ENCODE measurements at places on chromosomes 2 and 18. TPM values are rescaled to one million over a fixed set of nuclear protein-coding genes. Genes with fewer than 3 reads are reported as not detected.

Gene AGAP1
- total RNA-seq: 16.2 TPM

DNA sequence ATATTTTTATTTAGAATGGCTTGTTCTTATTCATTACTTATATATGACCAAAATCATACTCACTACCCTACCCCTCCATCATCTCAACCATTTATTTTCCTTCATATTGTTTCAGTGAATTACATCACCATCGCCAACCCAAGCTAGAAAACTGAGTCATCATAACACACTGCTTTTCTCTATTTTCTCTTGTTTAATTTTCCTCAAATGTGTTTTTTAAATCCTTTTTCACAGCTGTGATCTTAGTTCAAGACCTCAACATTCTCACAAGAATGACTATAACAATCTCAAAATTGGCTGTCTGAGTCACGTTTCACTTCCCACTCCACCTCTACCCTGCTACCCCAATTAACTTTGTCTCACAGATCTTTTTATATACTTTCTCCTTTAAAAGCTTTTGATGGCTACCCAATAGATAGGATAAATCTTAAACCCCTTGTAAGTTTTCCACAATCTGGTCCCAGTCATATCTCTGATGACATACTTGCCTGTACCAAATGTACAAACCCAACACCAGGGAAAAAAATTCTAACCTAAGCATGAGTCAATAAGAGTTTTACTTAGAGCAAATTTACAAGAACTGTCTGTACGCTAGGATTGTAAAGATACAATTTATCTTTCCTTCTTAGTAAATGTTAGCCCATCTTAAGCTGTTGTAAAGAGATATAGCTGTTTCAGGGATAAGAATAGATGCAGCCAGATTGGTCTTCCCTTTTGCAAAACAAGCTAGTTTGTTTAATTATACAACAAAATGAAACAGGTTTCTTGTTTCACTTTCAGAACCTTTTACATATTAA is 635.1 kb upstream of the SLC39A10 start:
- no peak for DNase-seq

- DNase-seq: no peak
These were observed 4.8 kb downstream of the ALK start for GRCh38 chr2:29916571-29916970.

GRCh38 chr18:22683196-22683676 is 249.9 kb upstream of the RBBP8 start:
- DNase-seq: peak; percentile 82

DNA sequence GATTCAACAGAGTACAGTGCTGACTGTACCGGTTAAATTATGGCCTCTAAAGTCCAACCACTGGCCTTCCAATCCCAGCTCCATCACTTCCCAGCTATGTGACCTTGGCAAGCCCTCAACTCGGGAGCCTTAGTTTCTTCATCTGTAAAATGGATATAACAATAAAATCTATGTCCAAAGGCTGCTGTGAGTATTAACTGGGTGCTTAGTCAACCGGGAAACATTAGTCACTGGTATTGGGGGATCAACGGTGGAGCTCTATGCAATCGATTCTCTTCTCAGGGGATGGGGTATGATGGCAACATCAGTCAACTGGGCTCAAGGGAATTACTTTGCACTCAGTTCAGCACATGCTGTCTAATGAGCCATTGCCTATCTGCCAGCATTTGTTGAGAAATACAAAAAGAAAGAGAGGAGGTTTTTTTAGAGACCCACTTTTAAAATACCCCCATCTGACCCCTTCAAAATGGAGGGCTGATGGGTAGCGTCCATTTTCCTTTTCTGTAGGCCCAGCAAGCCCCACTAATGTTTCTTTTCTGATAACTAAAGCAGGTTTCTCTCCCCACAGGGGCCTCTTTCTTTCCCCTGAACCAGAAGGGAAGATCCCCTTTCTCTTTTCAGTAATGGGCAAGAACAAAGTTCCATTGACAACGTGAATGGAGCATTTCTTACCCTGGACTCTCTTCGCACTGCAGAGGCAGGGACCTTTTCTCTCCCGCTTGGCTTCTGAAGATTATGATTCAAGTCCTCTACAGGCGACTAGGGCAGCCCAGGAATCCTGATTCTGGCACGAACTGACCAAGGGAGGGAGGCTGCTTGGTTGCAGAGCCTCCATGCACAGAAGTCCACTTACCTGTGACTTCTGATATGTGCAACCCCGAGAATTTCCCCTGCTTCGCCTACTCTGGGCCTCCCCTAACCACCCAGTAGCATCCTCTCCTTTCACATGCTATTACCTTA is 8.7 kb upstream of the AGFG1 start:
- DNase-seq: no peak

GRCh38 chr2:113240915-113241911 is 37.5 kb downstream of the PAX8 start:
- DNase-seq: peak; percentile 67

- DNase-seq: peak; percentile 52
These were observed 83.3 kb upstream of the ID2 start for GRCh38 chr2:8598295-8599165.

DNA sequence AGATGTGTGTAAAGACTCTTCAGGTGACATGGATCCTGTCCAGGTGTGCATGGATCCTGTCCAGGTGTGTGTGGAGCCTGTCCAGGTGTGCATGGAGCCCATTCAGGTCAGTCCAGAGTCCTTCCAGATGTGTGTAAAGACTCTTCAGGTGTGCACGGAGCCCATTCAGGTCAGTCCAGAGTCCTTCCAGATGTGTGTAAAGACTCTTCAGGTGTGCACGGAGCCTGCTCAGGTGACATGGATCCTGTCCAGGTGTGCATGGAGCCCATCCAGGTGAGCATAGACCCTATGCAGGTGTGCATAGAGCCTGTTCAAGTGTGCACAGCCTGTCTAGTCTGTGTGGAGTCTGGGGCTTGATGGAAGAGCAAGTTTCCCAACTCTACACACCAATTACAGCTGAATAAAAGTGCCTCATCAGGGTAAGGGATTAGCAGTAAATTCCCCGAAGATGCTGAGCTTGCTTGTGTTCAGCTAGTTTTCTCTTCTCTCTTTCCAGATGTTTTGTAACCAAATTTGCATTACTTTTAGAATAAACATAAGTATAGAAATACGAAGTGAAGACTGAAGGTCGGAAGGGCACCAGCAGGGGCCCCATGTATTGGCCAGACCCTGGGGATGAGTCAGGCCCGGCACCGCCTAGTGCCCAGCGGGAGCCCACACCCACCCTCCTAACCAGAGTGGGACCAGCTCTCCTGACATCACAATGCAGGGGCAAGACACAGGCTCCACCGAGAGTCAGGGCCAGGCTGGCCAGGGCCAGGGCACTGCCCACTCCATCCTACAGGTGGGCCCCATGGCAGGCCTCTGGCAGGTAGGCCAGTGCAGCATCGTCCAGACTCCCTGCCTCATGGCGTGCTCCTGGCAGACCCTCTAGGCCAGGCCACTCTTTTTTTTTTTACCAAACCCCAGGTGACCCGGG is 38.6 kb upstream of the GPC1 start:
- DNase-seq: no peak
